ENCODE measurements at places on chromosomes 2 and 18.

DNA sequence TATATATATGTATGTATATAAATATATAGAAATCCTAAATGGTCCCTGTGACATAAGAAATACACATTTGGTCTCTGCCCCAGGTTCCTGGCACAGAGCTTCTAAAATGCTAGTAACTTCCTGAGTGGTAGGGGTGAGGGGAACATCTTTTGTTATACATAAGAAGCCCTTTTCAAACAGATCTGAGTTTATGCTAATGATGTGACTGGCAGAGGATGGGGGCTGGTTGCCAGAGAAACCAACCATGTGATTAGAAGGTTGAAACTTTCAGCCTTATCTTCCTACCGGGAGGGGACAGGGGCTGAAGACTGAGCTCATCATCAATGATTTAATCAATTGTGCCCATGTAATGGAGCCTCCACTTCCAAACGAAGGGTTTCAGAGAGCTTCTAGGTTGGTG, 16.3 kb downstream of the MFSD2B start:
- no peak for DNase-seq

- peak; percentile 23 for DNase-seq
These were observed 400 bp downstream of the CCDC88A start for GRCh38 chr2:55419233-55419678.

DNA sequence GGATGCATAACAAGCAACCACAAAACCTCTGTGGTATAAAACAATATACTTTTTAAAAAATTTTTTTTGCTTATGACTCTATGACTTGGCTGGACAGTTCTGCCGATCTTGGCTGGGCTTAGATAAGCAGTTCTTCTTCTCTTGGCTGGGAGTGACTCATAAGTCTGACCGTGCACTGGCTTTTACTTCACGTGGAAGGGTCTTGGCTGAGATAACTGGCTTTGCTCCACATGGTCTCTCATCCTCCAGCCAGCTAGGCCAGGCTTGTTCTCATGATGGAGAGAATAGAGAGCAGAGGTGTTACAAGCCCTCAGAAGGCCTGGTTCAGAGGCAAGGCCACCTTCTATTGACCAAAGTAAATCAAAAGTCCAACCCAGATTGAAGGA, 178.9 kb upstream of the SERPINE2 start:
- DNase-seq = no peak

GRCh38 chr18:62324917-62325805, at the start of gene TNFRSF11A:
Gene TNFRSF11A, plus strand, starts transcription at chr18:62325310. Its CDS starts 43 bp downstream, at chr18:62325353.
- DNase-seq = peak; percentile 63

GRCh38 chr2:175027755-175028154, 22.6 kb upstream of the CHN1 start:
- no peak for DNase-seq

- no peak for DNase-seq
These were observed 4.9 kb upstream of the CNDP1 start for GRCh38 chr18:74529378-74529777.

Measured in CD4-positive, alpha-beta T cell treated with Interleukin-10 for 1 hour (primary cell).